Neural progenitor cell (in vitro differentiated cells): ENCODE measurements at places on chromosomes 3 and 15.

DNA sequence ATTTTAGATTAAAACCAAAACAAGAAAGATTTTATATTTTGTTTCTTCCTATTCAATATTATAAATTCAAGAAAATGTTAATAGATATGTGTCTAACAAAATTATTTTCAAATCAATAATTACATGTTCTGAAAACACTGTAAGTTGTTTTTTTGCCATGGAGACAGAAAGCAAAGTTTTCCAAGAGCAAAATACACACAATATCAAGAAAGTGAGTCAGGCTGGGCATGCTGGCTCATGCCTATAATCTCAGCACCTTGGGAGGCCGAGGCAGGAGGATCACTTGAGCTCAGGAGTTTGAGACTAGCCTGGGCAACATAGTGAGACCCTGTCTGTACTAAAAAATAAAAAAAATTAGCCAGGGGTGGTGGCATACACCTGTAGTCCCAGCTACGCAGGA, 71.7 kb downstream of the TTC23 start:
- DNase-seq: no peak

DNA sequence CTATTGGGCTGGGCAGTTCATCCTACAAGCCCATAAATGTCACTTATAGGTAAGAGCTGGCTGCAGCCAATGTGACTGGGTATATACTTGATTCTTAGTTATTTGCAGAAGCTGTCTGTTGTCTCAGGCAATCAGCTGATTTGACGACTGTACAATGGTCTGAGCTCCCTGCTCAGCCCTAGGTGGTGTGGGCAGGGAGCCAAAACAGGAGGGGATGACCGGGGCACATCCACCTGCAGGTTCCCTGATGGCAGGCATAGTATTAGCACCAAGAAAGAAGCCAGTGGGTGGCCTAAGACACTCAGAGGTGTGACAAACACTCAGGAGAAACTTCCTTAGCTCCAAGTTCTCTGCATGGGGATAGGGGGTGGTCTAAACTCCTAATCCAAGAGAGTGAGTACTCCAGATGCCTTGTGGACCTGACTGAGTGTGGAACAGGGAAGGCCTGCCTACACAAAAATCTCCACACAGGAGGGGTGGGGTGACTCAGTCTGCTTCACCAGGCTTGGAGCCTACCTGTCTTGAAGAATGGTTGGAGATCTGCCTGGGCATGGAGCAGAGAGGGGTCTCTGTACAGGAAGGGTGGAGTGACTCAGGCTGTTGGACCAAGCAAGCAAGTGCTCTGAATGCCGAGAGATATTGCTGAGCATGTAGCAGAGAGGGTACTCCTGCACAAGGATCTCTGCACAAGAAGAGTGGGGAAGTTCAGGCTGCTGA, 690.4 kb upstream of the NAALADL2 start:
- DNase-seq: no peak

- DNase-seq: no peak
These were observed 1.1 kb downstream of the ARMC8 start for GRCh38 chr3:138188013-138188730.

- DNase-seq: no peak
These were observed 36.6 kb downstream of the MRAS start for GRCh38 chr3:138384976-138385375.

- no peak for DNase-seq
These were observed 69.2 kb upstream of the GOLGA8B start for GRCh38 chr15:34652726-34653033.

- no peak for DNase-seq
These were observed 231.3 kb upstream of the SEMA6D start for GRCh38 chr15:47486040-47486439.

DNA sequence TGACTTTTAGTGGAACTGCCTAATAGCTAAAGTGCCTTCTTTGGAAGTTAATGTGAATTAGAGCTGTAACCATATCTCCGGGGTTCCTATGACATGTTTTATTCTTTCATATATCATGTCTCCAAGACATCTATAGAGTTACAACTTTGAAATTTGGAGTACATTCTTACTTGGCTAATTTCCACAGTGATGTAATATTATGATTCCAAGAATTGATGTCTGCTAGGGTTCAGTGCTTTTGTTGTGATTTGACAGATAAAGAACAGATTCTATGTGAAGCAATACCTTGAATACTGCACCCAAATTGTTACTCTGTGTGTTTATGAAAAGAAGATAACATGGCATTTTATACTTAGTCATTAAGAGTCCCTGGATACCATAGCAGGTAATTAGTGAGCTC, 934.3 kb downstream of the NTRK3 start:
- no peak for DNase-seq

DNA sequence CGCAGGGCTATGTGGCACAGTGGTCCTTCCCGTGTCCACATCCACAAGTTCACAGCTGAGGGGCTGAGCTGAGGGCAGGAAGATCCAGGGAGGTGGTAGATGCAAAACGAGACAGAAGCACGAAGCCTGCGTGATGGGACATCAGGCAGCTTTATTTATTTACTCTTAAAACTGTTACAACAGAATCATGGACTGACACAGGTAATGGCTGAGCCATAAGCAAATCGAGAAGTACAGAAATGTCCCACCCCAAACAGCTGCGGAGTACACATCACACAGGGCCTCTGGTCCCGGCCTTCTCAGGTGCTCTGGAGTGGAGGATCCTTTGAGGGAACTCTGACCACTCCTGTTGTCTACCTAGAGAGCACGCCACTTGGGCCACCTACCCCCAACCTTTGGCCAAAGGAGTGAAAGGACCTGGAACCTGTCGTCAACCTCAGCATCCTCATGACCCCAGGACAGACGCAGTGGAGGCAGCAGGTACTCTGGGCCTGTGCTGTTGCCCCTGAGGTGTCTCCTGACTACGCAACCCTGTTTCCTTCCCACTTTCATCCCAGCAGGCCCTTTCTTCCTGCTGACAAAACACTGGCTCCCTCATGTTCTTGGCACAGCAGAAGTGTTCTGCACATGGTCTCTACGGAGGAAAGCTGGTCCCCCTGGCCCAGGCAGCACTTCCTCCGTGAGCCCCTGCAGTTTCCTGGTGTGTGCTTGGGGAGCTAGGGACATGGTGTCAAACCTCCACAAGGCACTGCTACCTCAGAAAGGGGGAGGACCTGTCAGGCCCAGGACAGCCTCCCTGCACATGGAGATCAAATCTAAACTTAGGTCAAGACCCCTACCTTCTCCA, 47.8 kb downstream of the DHX30 start:
- no peak for DNase-seq

DNA sequence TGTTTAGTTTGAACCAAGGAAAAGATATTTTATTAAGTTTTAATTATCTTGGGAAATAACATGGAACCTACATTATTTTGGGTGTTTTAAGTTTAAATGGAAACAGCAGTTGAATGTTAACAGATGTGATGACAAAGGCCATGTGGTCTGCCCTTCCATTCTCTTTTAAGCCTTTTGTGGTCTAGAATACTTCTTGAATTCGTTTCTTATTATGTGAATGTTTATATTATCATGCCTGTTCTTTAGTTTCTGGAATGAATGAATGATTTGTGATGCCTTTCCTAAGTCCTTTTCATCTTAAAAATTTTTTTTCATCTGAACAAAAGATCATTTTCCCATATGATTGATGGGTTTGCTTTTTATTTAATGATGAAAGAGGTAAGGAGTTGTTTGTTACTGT, 44.6 kb downstream of the SNRK start:
- DNase-seq: no peak

GRCh38 chr3:174973465-174973864, 114.3 kb downstream of the NAALADL2 start:
- DNase-seq: no peak

- DNase-seq: no peak
These were observed 4.6 kb downstream of the ATP11B start for GRCh38 chr3:182797876-182798275.

GRCh38 chr3:141050576-141051442, at the start of gene SPSB4:
TSS of gene SPSB4 (plus strand) at chr3:141051347. CDS start at chr3:141066105, 14,758 bp downstream.
- peak; percentile 97 for DNase-seq

DNA sequence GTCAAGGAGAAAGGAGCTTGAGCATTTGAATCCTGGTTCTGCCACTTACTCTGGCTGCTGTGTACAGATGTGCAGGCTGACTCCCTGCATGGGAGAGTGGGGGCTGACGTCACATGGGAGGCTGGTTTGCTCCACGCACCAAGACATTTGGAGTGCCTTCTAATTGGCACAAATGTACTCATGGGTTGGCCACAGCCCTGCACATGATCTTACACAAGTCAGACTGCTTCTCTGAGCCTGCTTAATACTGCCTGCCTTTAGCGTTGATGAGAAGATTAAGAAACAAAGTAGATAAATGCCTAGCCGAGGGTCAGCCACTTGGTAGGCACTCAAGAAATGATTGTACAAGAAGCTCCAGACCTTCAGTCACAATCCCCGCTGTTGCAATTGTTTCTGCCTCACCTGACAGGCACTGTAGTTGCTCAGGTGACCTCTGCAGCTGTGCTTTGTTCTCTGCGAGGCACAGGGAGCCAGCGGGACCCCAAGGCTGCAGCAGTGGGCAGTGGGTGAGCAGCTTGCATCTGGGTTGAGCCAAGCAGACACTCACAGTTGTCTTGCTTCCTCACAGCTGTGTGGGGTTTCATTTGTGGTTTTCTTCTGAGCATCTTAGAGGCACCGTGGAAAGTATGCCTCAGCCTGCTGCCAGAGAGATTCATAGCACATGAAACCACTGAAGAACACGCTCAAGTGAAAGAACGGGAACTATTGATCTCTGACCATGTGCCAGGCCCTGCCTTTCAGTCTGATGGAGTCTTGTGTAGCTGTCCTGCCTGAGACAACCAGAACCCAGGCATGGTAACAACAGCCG, 33.1 kb downstream of the GRK7 start:
- DNase-seq: peak; percentile 41

- no peak for DNase-seq
These were observed 364.4 kb downstream of the MECOM start for GRCh38 chr3:169299129-169299528.

- DNase-seq: no peak
These were observed 15.0 kb upstream of the KCNMB3 start for GRCh38 chr3:179265875-179266274.

- no peak for DNase-seq
These were observed 4.5 kb upstream of the C3orf70 start for GRCh38 chr3:185157347-185157746.

DNA sequence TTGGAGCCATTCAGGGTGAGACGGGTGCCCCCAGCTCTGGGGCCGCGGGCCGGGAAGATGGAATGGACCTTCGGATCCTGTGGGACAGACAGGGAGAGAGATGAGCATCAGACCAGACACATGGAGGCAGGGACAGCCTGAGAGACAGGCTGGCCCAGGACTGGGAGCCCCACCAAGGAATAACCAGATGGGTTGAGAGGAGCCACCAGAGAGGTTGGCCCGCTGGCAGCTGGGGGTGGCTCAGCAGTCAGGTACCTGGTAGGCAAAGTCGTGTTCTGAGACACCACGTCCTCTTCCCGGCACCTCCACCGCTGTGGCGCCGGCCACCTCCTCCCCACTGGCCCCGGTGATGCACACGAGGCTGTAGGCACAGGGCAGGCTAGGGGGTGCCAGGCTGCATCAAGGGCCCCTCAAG, 13.8 kb downstream of the PLXNB1 start:
- DNase-seq: no peak

- no peak for DNase-seq
These were observed 32.8 kb upstream of the EID1 start for GRCh38 chr15:48845123-48845522.

- DNase-seq: no peak
These were observed 212.2 kb downstream of the LPP start for GRCh38 chr3:188365988-188366698.

DNA sequence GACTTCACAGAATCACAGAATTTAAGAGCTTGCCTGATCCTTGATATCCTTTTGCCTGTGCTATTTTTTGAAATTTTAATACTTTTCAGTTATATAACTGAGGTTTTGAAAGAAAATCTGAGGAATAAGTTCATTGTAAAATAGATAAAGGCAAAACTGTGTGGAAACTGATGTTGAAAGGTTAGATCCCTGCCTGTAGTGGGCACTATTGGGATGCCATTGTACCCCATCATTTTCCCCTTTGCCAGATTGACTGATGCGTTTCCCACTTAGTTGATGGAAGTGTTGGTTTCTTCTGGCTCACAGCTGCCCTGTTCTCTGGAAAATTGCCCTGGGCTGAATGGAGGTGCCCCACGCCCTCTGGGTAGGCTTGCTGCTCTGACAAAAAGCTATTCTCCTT, 387.9 kb downstream of the RBMS3 start:
- peak; percentile 6 for DNase-seq

DNA sequence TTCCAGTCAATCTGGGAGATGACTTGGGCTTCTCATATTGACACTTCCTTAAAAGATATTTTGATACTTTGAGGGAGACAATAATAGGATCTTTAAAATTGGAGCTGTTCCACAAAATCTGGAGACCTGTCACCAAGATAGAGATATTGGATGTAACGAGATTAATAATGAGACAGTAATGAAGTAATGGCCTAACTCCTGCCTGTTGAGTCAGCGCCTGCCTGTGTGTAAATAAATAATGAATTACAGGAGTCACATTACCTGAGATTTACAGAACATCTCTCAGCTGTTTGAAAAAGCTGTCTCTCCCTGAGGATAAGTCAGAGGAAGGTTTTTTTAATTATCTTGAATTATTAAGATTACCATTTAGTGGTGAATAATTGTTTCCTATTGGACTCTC, 43.8 kb upstream of the MITF start:
- no peak for DNase-seq

- no peak for DNase-seq
These were observed 21.2 kb upstream of the LMOD3 start for GRCh38 chr3:69143612-69144011.

GRCh38 chr15:89860431-89860830, 33.4 kb downstream of the AP3S2 start:
- no peak for DNase-seq

- DNase-seq: no peak
These were observed 40.3 kb upstream of the NDUFB4 start for GRCh38 chr3:120555657-120556509.

- peak; percentile 61 for DNase-seq
These were observed 1.1 kb downstream of the TBC1D2B start for GRCh38 chr15:78076231-78077052.

DNA sequence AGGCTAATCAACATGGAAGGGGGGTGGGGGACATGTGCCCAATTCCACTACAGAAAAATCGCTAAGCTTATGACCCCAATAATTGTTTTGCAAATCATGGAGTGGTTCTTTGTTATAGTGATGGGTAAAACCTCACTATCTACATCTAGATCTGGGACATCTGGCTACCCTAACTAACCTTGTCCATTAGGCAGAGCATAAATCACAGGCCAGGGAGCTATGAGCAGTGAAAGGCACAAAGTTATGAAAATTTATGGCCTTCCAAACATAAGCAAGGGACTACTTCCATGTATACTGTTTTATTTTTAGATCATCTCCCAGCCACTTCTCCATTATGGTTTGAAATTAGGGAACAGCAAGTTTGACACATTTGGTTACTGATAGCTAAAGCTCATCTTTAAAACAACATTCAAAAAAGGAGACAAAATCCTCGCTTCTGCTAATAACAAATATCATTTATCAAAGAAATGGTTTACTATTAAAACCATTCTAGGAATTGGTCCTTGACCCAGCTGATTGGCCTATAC, 78.3 kb downstream of the RSL24D1 start:
- DNase-seq: no peak
